ENCODE measurements at places on chromosomes 16 and 17. TPM values are rescaled to one million over a fixed set of nuclear protein-coding genes. Genes with fewer than 3 reads are reported as not detected.

MFAP4 gene
- total RNA-seq = not detected

KRT20 gene
- total RNA-seq = not detected

HBQ1 gene
- 1.4 TPM for total RNA-seq

C17orf50 gene
- not detected for total RNA-seq

VAT1L gene
- total RNA-seq = 0.13 TPM

SLFN13 gene
- total RNA-seq = 3.2 TPM

SCIMP gene
- not detected for total RNA-seq

CTF1 gene
- total RNA-seq = 0.13 TPM

GRCh38 chr16:71923941-71924690 is 28.8 kb downstream of the IST1 start:
- no peak for DNase-seq

DNA sequence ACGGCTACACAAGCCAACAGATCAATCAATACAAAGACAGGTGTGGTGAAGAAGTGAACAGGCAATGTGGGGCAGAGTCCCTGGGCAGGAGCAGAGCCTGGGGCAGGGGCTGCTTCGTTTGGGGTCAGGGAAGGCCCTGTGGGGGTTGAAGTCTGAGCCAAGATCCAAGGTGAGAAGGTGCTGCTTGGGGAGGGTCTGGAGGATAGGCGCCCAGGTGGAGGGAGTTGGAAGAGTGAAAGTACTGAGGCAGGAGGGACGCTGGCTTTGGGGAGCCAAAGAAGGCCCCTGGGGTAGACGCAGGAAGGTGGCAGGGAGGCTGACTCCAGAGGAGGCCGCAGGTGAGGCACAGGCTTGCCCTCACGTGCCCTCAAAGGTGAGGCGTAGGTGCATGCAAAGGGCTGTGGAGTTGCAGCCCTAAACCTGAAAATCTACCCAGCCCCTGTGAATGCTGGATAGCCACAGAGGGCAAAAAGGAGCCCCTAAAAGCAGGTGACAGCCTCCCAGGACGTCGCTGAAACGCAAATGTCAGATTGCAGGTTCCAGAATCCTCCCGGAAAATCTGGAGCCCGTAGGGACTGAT is 33.3 kb downstream of the WFDC1 start:
- DNase-seq = no peak

GRCh38 chr16:57413301-57413730 is 8.7 kb downstream of the CCL17 start:
- no peak for DNase-seq

DNA sequence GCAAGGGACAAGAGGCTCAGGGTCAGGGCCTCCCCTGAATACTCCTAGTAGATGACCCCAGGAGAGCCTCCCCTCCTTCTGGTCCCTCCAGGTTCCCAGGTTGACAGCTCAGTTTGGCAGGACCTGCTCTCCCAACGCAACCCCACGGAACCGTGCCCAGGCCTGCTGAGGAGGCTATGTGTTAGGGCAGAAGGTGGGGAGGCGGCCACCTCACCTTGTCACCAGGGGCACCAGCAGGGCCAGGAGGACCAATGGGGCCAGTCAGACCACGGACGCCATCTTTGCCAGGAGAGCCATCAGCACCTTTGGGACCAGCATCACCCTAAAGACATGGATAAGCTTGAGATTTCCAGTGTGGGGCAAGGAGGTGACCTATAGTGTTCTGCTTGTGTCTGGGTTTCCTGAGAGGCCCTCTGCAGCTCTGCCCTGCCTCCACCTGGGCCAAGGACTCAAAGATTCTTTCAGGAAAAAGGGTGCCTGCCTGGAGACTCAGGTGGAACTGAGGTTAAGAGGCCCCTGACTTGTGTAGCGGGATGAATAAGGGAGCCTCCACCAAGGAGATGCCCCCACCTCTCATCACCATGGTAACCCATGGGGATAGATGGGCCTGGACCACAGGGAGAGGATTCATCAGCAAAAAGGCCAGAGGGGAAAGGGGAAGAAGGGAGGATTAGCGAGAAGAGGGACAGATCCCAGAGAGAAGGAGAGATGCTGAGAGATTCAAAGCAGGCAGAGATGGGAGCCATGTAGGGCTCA is 10.7 kb downstream of the COL1A1 start:
- DNase-seq = no peak

DNA sequence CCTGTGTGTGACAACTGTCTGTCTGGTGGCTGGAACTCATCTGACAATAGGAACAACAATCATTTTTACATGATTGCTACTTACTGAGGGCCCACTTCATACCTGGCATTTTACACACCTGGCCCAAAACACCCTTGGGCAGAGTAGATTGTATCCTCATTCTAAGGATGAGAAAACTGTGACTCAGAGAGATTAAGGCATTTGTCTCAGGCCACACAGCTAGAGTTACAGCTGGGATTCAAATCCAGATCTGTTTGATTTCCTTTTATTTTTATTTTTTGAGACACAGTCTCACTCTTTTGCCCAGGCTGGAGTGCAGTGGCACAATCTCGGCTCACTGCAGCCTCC is 242.1 kb downstream of the XYLT1 start:
- DNase-seq = no peak

GRCh38 chr17:39921323-39921722 is 2.9 kb upstream of the GSDMB start:
- DNase-seq = no peak

DNA sequence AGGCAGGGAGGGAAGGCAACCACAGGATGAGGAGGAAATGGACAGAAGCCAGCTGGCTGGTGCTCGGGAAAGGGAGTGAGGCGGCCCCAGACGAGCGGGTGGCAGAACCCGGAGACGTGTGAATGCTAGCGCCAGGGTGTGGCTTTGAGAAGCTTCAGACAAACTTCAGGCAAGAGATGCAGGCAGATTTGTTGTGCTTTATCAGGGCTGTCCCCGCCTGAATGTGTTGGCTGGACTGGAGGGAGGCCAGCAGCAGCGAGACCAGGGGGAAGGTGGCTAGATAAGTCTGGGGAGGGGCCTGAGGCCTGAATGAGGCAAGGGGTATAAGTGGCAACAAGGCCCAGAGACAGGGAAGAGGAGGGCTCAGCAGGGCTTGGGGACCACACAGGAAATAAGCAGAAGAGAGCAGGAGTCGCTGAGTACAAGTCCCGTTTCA is 22.0 kb downstream of the CAMKK1 start:
- no peak for DNase-seq

DNA sequence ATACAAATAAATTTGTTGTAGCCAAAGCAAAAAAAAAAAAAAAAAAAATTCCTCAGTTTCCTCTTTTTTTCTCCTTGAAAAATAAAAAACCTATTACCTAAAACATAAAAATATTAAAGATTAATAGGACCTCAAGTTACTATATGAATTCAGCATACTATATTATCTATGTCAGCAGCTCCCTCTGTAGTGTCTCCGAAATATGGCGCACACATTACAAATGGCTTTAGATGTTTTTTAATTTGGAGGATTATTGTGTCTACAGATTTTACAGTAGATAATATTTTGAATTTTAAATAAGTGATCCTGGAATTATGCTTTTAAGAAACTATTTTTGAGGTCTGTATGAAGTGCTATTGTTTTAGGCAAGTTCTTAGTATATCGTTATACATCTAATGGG is 94.4 kb downstream of the NLK start:
- no peak for DNase-seq

GRCh38 chr16:59487067-59487466 is 753.0 kb upstream of the GOT2 start:
- no peak for DNase-seq

- no peak for DNase-seq
These were observed 36.5 kb upstream of the PVALEF start for GRCh38 chr17:81128774-81129173.

GRCh38 chr16:9706217-9706836 is 475.9 kb downstream of the GRIN2A start:
- no peak for DNase-seq

GRCh38 chr17:65593855-65594845 is 32.7 kb upstream of the AXIN2 start:
- DNase-seq = no peak

GRCh38 chr16:24508614-24509013 is 30.8 kb upstream of the RBBP6 start:
- peak; percentile 72 for DNase-seq

GRCh38 chr17:79131701-79132100 is 57.1 kb downstream of the ENGASE start:
- DNase-seq = no peak

DNA sequence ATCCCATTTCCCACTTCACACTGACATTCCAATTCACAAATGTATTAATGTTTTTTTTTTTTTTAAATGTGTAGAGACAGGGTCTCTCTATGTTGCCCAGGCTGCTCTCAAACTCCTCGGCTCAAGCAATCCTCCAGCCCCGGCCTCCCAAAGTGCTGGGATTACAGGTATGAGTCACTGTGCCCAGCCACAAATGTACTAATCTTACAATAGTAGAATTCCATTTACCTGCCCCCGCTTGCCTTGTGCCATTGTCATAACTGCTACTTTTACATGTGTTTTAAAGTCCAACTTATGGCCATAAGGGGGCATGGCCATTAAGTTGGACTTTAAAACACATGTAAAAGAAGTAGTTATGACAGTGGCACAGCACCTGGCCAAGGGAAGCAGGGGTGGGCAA is 4.6 kb downstream of the MMP28 start:
- DNase-seq = no peak

DNA sequence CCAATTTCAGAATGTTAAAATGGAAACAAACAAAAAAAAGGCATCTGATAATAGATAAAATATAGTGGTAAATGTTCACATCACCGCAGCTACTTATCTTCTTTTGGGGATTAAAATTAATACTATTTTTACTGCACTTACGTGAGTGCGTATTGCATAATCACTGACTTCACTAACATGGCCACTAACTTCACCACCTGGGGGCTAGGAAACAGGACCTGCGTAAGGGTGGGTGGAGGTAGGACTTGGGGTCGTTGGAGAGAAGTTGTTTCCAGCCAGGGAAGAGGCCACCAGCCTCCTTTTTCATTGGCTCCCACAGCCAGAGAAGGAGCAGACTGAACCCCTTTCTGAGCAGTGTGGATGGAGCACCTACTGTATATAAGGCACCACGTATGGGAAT is 166.4 kb downstream of the SALL1 start:
- DNase-seq = no peak

DNA sequence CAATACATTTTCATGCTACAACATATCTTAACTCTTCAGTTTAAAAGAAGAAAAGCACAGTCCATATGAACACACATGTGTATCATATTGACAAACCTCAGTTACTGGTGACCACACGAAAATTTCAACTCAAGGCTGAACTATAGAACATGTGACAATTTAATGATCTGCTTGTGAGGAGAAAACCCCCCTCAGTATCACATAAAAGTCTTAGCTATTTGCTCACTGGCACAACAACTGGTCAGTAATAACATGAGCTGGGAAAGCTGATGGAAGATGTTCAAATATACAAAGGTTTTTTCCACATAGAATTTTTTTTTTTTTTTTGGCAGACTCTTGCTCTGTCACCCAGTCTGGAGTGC is 19.5 kb downstream of the ZNF652 start:
- DNase-seq = no peak

DNA sequence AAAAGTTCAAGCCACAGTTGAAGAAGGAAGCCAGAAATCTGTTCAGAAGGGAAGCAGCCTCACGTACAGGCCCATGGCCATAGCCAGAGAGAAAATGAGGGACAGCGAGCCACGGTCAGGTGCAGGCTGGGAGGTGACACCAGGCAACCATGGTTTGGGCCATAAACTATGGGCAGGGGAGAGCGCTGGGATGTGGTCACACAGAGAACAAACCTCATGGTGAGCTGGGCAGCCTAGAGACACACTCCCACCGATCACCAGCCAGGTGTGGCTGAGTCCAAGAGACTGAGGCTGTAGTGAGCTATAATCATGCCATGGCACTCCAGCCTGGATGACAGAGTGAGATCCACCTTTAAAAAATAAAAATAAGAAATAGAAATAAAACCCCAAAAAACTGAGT is 76.5 kb downstream of the NETO2 start:
- no peak for DNase-seq

GRCh38 chr17:27244491-27245223 is 49.3 kb upstream of the WSB1 start:
- DNase-seq = peak; percentile 66

GRCh38 chr16:22340945-22341344 is 33.5 kb downstream of the CDR2 start:
- no peak for DNase-seq

- peak; percentile 44 for DNase-seq
These were observed at the start of gene RNF213 for GRCh38 chr17:80260791-80261158. Gene RNF213 (plus strand): TSS chr17:80260852. CDS start chr17:80263682, 2,830 bp downstream.

DNA sequence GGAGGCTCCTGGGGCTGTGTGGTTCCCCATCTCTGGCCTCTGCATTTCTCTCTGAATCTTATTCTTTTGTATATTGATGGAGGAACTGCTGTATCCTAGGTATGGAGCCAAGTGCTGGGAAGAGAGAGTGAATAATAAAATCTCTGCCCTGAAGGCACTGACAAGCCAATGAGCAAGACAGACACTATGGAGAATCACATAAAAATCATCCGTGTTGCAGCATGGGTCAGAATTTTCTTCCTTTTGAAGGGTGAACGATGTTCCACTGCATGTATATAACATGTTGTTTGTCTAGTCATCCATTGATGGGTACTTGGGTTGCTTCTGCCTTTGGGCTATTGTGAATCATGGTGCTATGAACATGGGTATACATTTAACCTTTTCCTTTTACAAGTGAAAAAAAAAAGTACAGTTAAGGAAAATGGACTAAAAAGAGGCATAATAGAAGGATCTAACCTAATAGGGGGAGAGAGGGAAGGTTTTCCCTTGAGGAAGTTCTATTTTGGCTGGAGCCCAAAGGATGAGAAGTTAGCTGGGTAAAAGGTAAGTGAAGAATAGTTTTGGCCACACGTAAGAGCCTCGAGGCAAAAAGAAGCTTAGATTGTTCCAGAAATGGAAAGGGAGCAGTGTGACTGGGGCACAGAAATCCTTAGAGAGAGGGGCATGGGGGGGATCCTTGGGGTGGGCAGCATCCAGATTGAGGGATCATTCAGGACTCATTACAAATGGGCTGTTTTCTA is 32.3 kb upstream of the GNA13 start:
- DNase-seq = no peak

DNA sequence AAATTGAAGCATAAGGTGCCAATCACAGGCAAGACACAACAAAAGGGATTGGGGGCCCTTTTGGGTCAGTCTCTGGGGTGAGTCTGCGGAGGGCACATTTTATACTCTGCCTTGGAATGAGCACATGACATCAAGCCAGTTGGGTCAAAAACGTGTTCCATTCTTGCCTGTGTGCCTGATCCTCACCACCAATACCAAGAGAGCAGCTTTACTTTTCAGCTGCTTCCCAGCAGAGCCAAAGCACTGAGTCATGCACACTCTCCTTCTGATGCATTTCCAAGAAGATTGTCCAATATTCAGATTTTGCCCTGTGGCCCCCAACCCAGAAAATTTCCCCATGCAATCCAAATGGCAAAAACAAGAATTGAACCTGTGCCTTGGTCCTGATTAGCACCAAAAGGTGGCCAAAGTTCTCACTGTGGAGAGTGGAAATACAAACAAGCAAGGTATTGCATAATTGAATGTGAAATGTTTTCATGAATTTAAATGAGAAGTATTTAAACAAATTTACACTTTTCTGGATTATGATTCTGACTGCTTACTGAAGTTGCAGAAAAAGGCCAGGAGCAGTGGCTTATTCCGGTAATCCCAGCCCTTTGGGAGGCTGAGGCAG is 217.8 kb upstream of the SOX9 start:
- DNase-seq = no peak

- DNase-seq = no peak
These were observed 90.0 kb downstream of the SDR42E1 start for GRCh38 chr16:81921085-81921814.

- DNase-seq = no peak
These were observed 332 bp upstream of the ALG1 start for GRCh38 chr16:5071341-5071680.

Measured in dermis microvascular lymphatic vessel endothelial cell (primary cell).